Myocyte (in vitro differentiated cells): ENCODE measurements at places on chromosomes 13 and 19.

DNA sequence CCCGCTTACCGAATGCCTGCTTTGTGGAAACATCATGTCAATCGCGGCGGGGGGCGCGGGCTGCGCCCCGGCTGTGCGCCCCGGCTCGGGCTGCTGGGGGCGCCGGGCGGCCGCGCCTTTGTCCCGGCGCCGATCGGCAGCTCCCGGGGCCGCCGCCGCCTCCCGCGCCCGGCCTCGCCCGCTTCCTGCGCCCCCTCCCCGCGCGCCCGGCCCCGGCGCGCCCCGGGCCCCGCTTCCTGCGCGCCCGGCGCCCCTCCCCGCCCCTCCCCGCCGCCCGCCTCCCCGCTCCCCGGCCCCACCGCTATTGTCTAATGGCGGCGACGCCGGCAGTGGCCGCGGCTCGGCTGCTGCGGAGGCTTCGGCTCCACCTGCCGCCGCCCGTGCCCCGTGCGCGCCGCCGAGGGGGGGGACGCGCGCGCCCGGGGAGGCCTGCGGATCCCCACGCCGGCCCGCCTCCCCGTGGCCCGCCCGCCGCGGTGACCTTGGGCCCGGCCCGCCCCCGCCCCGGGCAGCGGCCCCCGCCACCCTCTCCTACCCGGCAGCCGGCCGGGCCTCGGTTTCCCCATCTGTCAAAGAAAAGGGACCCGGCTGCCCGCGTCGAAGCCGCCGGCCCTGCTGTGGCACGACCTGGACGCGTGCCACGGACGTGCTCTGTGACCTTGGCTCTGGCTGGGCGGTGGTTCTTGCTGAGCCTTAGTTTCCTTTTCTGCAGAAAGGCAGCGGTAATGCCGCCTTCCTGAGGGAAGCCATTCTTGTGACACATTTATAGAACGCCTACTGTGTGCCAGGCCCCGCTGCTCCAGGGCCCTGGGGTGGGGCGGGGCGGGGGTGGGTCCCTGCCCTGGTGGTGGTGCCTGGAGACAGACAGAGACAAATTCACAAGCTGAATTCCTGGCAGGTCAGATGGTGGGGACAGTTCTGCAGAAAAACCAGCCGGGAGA, at the start of gene TLE5:
TLE5 (minus strand) TSS at position 331 of the 941 bp plus-strand sequence; CDS start at position 36, 295 bp downstream.
- DNase-seq, result peak; percentile 67

- peak; percentile 62 for DNase-seq
These were observed at the start of gene TSC22D1 for GRCh38 chr13:44575741-44576350. Gene TSC22D1 (minus strand): TSS chr13:44576330. CDS start chr13:44576074, 256 bp downstream.

DNA sequence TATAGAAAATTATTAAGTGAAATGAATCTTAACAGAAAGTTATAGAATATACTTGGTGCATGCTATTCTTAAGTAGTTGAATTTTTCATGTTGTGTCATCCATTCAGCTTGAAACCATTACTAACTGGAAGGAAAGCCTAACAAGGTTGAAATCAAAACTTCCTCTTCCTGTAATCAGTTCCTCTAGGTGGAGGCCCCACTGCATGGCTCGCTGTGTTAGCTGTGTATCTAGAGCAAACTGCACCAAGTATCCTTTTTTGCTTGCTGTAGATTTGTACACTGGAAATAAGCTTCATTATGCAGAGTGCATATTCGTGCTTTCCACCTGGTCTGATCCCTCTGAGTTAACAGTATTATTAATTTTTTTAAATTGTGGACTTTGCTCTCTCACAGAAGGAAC, 1146.1 kb downstream of the EFNB2 start:
- no peak for DNase-seq

GRCh38 chr19:32581705-32582179, 752 bp downstream of the PDCD5 start:
- DNase-seq, result peak; percentile 23

DNA sequence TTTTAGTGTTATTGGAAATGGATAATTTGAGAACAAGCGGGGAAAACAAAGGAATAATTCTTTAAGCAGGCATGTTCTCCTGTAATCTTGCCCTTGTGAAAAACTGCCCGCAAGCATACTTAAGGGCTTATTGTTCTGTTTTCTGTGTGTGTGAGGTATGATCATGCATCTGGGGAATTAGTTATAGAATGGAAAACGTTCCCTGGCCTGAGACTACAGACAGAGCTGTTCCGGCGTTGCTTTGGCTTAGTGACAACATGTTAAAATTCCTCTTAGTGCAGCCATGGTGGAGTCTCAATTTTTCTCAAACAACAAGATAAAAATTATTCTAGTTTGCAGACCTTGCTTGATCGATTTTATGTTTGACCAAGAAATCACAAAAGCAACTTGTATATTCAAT, 560.2 kb upstream of the SPRY2 start:
- DNase-seq, result no peak

- no peak for DNase-seq
These were observed 39.1 kb downstream of the ACTN4 start for GRCh38 chr19:38686530-38686888.

- DNase-seq, result peak; percentile 81
These were observed 3.6 kb downstream of the TMEM161A start for GRCh38 chr19:19134687-19135158.

DNA sequence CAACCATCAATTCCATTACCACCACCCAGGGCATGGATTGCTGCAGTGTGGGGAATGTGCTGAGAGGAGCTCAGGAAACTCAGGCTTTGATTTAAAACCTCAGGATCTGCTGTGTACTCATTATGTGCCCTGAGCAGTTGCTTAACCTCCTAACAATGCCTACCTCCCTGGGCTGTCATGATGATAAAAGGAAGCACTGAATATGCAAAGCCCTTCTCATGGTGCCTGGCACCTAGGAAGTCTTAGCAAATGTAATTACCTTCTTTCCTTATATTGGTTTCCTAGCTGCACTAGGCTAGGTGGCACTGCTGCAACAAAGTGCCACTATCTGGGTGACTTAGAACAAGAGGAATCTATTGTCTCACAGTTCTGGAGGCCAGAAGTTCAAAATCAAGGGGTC, 62.2 kb downstream of the KCTD12 start:
- no peak for DNase-seq

- peak; percentile 46 for DNase-seq
These were observed 145.9 kb downstream of the NUFIP1 start for GRCh38 chr13:44843403-44843802.
